ENCODE measurements at places on chromosomes 4 and X.

- no peak for DNase-seq
Observed at GRCh38 chr4:7901311-7901885, 38.3 kb downstream of the AFAP1 start.

DNA sequence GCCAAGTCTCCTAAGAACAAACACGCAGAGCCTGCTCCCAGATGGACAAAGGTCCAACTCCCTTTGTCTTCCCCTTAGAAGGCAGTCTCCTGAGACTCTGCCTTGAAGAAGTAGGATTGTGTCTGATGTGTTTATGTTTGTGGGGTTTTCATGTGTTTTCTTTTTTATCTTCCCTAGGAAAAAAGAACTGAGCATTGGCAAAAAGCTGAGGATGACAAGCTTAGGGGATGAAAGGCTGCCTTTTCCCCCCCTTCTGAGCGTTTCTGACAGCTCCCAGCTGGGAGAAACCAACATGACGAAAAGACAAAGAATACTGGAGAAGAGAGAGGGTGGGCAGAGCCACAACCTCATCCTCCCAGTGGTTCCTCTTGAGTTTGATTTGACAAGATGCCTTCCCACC, 181.1 kb downstream of the EVC2 start:
- no peak for DNase-seq

DNA sequence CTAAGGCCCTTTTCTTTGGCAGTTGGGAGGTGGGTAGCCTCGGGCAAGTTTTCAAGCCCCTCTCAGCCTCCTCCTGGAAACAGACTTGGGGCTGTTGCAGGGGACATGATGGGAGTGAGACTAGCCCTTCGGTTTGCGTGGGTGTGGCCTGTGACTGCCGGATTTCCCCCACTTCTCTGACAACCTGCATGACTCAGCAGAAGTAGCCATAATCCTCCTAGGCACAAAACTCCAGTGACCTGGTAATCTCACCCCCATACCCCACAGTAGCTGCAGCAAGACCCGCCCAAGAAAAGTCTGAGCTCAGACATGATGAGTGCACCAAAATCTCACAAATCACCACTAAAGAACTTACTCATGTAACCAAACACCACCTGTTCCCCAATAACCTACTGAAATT, 433.7 kb upstream of the AMOT start:
- DNase-seq: no peak

- no peak for DNase-seq
Observed at GRCh38 chrX:46582325-46582724, 8.8 kb downstream of the CHST7 start.

- no peak for DNase-seq
Observed at GRCh38 chr4:52868133-52868532, 6.0 kb downstream of the RASL11B start.

- DNase-seq: no peak
Observed at GRCh38 chrX:149097786-149098185, 407.3 kb downstream of the IDS start.

DNA sequence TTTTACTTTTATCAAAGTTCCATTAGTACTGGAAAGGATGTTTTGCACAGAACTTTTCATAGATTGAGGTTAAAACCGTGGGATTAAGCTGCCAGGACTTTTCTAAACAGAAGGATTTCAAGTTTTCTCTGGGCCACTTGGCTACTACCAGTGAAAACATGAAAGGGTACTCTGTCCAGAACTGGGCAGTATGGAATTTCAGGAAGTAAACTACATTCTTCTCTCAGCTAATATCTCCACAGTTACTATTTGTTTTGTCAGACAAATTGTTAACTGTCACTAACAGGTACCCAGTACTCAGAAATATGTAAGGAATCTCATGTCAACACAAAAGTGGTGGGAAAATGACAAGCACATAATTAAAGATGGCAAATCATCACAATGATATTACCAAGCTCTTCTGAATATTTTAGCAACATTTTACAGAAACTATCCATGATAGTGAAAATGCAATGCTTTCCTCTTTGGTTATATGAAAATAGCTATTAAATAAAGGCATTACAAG, 454.4 kb downstream of the C4orf33 start:
- no peak for DNase-seq

- DNase-seq: no peak
Observed at GRCh38 chr4:98283219-98284189, 22.3 kb downstream of the RAP1GDS1 start.

DNA sequence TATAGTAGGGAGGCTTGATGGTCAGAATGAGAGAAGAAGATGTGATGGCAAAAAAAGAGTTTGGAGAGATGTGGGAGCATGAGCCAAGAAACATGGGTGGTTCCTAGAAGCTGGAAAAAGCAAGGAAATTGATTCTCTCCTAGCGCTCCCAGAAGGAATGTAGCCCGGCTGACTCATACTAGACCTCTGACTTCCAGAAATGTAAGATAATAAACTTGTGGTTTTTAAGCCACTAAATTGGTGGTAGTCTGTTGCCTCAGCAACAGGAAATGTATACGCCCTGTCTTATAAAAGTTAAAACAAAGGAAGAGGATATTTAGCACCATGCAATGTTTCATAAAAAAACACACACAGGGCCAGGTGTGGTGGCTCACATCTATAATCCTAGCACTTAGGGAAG, 182.7 kb upstream of the PCDH7 start:
- no peak for DNase-seq

GRCh38 chr4:105227054-105227453, 80.4 kb downstream of the TET2 start:
- DNase-seq: no peak

- no peak for DNase-seq
Observed at GRCh38 chr4:73019462-73020047, 50.0 kb downstream of the COX18 start.

GRCh38 chrX:31706466-31706865, 634.6 kb upstream of the FTHL17 start:
- no peak for DNase-seq

- no peak for DNase-seq
Observed at GRCh38 chr4:14910411-14910810, 91.9 kb upstream of the CPEB2 start.

DNA sequence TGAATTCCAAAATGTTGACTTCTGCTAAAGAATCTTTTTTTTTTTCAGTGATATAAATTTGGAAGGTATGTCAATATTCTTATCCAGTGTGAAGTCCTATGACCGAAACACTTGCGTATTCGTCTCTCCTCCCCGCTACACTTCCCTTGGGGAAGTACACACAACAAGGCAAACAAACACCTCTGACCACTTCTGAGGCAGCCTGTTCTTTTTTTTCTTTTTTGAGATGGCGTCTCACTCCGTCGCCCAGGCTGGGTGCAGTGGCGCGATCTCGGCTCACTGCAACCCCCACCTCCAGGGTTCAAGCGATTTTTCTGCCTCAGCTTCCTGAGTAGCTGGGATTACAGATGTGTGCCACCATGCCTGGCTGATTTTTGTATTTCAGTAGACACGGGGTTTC, 78.1 kb upstream of the DHRSX start:
- DNase-seq: no peak

DNA sequence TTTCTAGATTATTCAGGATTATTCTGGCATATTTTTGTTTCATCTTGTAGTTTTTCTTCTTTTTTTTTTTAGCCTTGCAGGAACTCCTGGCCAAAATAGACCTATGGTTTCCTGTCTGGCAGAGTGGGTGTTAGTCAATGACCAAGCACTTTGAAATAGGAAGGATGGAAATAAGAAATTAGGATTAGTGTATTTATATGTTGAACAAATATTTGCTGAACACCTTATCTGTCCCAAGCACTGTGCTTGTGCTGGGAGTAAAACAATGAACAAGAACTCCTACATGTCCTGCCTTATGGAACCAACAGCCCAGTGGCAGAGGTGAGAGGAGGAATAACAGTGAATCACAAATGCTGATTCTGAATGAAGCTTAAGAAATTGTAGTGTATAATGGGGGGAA, 4.5 kb downstream of the MMRN1 start:
- no peak for DNase-seq

GRCh38 chrX:116239944-116240840, 69.6 kb downstream of the AGTR2 start:
- DNase-seq: no peak

GRCh38 chrX:115337491-115338144, 48.1 kb downstream of the LUZP4 start:
- no peak for DNase-seq

GRCh38 chrX:47748576-47748975, 88.1 kb upstream of the ZNF81 start:
- DNase-seq: no peak

DNA sequence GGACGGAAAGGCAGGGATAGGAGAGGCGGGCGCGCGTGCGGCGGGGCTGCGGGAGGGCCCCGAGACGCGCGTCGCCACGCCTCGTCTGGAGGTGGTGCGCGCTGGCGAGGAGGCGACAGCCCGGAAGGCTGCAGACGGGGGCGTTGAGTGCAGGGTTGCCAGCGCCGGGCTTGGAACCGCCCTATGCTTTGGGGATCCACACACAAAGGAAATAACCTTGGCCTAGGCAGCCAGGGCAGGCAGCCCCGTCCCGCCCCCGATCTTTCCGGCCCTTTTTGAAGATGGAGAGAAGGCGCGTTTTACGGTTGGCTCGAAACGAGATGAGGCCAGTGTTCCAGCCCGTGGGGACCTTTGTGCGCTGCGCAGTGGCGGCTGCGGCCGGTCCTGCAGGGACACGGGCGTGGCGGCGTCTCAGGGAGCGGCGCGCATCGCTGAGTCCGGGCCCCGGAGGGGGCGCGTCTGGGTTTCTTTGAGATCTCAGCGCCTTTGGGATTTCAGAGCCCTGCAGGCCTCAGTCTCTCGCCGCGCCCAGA, 50.8 kb upstream of the TRIM2 start:
- no peak for DNase-seq

GRCh38 chrX:86295293-86295692, 147.0 kb downstream of the DACH2 start:
- no peak for DNase-seq

DNA sequence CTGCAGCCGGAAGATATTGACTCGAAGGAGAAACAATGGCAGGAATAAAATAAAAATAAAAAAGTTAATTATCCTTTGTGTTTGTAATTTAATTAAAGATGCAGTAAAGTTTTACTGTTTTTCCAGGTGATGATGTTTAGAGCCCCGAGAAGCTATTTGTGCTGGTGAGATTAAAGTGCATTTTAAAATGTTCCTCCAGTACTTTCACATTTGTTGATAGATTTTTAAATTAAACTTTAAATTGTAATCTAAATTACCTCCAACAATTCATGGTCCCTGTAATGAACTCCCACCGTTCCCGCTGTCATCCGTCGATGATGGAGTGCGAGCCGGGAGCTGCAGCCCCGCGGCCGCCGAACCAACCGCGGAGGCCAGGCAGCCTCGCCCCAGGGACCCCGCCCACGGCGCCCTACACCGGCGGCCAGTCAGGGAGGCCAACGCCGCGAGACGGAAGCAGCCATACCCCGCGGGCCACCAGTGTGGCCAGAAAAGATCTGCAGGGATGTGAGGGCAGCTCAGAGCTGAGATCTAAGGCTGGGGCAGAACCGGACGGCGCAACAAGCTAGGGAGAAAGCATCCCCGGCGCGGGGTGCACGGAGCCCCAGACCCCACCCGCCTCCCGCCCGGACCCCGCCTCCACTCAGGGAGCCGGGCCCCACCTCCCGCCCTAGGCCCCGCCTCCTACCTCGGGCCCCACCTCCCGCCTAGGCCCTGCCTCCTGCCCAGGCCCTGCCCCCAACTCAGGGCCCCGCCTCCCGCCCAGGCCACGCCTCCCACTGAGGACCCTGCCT, 104.0 kb downstream of the FAM53A start:
- peak; percentile 78 for DNase-seq

GRCh38 chr4:182823576-182823975, 93.6 kb downstream of the DCTD start:
- DNase-seq: no peak

DNA sequence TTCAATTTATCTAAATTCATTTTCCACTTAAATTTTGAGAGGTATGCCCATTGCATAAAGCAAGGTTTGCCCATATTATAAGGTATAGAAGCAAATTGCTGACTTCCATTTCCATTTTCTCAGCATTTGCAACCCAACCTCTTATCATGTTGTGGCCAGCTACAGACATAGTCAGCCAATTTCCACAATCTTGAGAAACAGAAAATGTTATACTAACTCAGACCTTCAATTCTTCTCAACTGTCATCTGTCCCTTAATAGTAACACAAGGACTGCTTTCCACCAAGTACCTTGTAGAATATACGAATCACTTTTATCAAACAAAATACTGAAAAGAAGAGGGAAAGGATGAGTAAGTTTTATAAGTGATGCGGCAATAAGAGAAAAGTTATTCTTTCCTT, 11.2 kb upstream of the GRIA3 start:
- no peak for DNase-seq

GRCh38 chrX:141175786-141176185, 1.1 kb downstream of the LDOC1 start:
- no peak for DNase-seq

DNA sequence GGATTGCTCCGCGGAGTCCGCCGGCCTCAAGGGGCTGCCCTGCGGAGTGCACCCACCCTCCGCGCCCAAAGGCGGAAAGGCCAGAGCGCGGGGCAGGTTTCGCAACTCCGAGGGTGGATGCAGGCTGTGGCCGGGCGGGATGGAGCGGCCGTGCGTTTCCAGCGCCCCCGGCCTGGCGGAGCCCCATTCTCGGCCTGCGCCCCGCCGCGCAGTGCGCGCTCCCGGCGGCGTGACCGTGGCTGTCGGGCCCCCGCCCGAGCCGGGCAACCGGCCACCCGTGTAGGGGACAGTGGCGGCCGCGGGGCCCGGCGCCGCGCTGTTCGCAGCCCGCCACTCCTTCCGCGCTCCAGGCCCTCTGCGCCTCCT, 331 bp downstream of the SETD7 start:
- DNase-seq: peak; percentile 17

DNA sequence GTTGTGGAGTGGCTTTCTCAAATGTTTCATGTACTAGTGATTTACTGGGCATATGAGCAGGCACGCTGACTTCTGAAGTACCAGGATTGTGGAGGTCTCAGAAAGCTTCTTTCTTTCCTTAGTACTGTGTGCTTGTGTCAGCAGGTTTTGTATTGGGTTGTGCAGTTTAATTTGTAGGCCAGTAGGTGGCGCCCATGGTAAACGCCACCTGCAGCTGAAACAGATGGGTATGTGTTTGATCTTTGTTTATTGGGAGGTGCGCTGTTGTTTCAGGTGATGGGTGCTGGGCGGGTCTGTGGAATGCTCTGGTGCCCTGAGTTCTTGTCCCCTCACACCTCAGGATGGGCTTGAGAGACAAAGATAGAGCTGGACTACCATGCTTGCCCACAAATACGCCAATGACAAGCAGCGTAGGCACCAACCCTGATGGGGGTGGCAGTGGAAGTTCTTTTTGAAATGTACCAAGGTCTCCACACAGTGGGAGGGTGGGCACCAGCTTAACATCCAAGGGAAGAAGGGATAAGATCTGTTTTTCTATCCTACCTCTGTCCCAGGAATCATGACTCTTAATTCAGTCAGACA, 141.5 kb downstream of the RPS6KA6 start:
- no peak for DNase-seq

DNA sequence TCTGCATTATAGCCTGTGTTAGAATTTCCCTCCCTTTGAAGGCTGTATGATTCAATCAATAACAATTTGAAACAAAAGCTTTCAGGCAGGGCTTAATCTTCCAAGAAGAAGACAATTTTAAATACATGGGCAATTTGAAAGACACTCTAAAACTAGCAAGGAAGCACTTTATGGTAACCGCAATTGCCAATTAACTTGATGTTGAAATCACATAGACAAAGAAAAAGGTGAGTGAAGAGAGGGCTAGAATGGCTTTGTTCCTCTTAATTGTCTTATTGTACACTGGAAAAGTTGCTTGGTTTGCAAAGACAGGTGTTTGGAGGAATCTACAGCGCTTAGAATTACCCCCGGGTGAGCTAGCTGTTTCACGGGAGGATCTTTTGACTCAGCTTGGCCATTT, 74.4 kb upstream of the PRKX start:
- DNase-seq: no peak

- DNase-seq: no peak
Observed at GRCh38 chrX:141668371-141668770, 30.2 kb downstream of the SPANXD start.
